ENCODE measurements at places on chromosomes 4 and X.

GRCh38 chr4:147102596-147102995 lies 156.9 kb upstream of the TTC29 start:
- no peak for DNase-seq

DNA sequence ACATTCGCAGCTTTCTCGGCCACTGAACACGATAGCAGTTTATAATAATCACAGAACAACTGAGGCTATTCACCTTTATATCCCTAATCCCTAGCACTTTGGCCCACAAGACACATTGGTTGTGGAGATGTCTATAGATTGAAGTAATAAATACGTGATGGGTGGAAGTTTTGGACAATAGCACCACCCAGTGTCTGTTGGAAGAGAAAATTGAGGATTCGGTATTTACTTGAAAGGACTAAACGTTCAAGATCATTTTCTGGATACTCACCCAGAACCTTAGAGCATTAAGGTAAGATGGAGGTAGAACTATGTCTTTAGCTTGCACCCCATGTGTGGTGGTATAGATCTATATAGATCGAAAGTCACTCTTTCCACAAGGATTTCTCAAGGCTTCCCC lies 787 bp upstream of the TMSB15A start:
- no peak for DNase-seq

DNA sequence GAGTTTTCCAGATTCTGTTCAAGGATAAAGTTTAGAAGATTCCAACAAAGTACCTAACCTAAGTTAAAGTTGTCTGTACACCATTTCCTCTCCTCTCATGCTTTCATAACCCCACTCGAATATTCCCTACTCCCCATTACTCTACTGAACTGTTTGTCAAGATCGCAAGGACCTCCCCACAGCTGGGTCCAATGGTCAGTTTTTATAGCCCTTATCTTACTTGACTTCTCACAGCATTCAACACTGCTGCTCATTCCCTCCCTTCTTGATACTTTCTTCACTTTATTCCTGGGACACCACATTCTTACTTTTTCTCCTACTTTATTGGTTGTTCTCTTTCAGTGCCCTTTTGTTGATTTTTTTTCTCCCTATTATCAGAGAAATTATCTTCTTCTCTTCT lies 30.9 kb downstream of the QDPR start:
- DNase-seq = no peak

DNA sequence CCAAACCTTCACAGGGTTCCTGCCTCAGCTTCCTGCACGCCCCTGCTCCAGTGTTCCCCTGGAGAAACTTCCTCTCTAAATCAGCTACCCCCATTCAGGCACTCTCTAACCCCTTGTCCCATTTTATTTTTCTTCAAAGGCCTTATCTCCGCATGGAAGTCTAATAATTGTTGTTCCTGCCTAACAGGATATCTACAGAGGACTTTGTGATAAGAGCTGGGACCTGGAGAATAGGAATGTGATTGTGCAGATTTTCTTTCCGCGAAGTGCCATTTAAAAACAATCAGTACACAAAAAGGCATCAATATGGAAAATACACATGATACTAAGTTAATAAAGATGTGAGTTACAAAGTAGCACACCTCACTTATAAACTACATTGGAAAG lies 32.6 kb downstream of the LDB2 start:
- no peak for DNase-seq

DNA sequence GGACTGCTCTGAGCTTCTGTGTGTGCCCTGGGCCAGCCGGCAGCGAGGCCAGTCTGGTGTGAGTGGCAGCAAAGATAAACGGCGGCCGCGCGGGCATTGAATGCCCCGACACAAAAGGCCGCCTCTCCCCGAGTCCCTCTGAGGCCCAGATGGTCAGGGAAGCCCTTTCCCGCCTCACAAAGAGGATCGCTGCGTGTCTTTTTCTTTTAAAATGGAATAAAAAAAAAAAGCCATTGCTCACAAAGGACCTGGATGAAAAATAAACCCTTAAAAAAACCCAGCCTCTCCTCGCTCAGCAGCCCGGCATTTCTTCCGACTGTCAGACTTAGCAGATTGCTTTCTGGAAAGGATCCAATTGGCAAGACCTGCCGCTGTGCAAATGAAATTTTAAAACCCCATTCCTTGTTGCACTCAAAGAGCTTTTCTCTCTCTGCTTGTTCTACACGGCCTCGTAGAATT lies 578.7 kb downstream of the BCOR start:
- no peak for DNase-seq

GRCh38 chr4:115515366-115515765 lies 401.9 kb upstream of the NDST4 start:
- no peak for DNase-seq

GRCh38 chrX:93332329-93332728 lies 341.0 kb downstream of the NAP1L3 start:
- no peak for DNase-seq

DNA sequence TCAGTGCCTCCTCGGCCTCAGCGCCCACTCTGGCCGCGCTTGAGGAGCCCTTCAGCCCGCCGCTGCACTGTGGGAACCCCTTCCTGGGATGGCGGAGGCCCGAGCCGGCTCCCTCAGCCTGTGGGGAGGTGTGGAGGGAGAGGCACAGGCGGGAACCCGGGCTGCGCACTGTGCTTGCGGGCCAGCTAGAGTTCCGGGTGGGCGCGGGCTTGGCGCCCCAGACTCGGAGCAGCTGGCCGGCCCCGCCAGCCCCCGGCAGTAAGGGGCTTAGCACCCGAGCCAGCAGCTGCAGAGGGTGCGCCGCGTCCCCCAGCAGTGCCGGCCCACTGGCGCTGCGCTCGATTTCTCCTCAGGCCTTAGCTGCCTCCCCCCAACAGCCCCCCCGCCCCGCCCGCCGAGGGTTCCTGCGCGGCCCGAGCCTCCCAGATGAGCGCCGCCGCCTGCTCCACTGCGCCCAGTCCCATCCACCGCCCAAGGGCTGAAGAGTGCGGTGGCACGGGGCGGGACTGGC lies 1137.0 kb downstream of the PCDH18 start:
- DNase-seq = no peak

DNA sequence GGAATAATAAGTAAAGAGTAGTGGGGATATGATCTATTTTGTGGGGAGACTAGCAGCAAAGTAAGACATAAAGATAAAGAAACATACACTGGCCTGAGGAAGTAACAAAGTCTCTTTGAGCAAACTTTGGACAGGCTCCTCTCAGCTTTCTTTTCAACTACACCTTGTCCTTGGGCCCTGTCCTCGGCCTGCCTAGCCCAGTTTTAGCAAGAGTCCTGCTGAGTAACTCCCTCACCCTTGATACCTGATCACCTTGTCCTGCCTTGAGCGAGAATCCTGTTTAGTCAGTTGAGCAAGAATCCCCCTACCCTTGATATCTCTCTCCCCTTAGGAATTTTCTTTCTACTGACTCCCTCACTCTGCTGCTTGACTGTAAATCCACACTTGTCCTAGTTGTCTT lies 11.5 kb downstream of the HNRNPH2 start:
- DNase-seq = no peak

DNA sequence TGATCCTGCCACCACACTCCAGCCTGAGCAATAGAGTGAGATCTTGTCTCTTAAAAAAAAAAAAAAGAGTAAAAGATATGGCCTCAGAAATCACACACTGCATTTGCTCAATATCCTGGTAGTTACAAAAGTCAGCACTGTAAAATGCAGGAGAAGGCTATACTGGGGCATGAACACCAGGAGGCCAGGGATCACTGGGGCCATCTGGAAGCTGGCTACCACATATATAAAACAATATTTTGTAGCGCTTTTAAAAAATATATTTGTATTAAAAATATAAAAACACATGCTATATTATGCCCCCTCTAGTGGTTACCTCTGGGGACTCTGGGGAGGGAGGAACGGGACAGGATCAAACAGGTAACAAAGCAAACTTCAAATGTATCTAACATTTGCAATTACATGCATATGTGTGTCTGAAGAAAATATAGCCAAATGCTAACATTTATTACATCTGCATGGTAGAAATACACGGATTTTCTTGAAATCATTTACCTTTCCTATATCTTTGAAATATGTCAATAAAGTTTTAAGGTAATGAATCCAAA lies 4.0 kb downstream of the C4orf46 start:
- DNase-seq = no peak

DNA sequence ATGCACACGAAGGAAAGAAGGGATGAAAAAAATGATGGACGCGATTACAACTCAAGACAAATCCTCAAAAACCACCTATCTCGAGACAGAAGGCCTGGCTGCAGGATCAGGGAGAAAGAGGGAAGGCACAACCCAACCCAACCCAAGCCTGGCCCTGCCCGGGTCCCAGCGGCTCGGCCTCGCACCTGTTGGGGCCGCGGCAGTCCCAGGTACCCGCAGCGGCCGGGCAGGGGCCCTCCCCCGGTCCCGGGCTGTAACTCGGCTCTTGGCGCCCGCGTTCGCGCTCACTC lies 464 bp downstream of the RASGEF1B start:
- no peak for DNase-seq

DNA sequence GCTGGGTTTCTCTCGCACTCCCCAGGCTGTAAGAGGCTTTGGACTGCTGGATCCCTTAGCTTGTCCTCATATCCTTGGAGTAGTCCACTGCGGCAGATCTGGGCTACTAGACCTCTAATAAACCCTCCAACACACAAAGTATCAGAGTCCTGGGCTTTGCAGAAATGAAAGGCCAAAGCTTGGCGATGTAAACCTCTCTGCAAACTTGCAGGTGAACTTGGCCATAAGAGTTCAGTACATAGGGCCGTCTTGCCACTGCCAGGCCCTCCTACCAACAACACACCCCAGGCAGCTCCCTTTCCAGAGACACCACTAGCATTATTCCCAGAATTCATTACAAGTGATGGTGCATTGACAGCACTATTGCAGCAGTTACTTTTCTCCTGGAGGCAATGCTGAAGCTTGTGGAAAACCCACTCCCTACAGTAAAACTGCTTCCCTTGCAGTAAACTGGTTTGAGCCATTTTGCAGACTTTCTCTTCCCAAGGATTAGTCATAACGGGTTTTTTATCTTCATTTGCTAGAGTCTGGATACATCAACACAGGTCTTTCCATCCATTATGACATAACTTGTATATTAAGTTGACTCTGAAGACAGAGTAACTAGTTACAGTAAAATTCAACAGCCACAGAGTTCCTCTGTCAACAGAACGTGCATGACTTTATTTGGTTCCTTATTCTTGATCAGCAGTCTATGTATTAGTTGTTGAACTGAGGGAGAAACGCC lies 2.4 kb downstream of the ANKRD50 start:
- no peak for DNase-seq

DNA sequence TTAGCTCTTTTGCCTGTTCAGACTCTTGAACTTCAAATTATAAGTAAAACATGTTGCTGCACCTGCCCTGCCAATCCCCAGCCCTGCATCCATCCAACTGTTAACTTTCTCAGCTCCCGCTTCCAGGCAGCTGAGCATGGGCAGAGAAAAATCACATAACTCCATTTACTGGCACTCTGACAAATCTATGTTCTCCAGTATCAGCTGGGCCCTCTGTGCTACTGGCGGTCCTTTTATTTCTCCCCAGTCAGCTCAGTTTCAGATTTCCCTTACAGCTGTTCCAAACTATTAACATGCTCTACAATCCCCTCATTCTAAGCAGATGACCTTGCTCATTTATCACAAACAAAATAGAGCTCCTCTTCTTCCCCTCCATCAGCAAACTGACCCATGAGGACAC lies 240.4 kb upstream of the TET2 start:
- no peak for DNase-seq

DNA sequence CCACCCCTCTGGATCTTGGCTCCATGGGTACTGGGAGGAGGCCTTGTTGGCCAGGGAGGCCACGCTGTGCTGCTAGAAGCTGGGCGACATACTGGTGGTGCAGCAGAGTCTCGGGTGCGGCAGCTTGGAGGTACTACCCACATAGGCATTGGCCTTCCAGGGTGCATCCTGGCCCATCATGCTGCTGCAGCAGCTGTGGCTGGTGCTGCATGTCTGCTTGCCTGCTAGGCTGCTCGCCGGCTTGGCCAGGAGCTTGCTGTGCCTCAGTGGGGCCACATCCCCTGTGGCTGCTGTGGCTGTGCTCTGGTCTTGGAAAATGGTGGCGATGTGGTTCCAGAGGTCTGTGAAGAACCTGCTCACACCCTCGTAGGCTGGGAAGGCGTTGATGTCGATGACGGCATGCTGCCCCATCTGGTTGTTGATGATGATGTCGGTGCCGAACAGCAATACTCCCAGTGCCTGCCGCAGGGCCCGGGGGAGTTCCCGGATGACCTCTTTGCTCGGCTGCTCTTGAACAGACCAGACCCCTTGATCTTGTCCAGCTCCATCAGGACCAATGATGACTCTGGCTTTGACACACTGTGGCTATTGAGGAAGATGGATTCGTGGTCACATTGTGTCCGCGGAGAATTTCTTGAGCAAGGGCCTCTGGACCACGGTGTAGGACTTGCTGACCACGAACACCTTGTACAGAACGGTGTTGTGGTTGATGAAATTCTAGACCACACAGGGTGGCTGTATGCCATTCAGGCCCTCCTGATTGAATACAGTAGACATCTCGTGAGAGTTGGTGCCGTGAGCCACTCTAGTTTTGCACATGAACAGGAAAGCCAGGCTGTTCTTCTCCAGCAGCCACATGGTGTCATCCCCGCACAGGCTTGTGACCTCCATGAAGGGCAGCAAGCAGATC lies 11.8 kb downstream of the RBM10 start:
- no peak for DNase-seq

- DNase-seq = no peak
Observed at GRCh38 chr4:22634541-22635181, 58.1 kb upstream of the GBA3 start.

GRCh38 chrX:43316146-43316545 lies 340.0 kb upstream of the MAOA start:
- DNase-seq = no peak

- no peak for DNase-seq
Observed at GRCh38 chr4:26812049-26812714, 48.5 kb upstream of the STIM2 start.

DNA sequence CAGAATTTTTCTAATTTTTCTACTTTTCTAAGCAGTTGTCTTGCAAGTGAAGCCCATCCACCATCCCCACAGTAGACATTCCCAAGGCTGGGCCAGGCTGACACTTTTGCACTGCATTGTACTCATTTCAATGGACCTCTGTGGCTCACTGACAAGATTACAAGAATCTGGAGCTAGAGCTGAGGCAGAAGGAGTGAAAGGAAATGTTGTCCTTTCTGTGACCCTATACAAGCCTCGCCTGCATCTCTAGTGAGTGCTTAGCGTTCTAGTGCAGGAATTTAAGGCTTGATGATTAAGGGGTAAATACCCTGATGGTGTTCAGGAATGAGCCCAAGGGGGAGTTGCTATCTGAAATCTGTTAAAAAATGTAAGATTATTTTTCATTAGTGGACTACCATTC lies 6.3 kb downstream of the MAGED1 start:
- DNase-seq = no peak

DNA sequence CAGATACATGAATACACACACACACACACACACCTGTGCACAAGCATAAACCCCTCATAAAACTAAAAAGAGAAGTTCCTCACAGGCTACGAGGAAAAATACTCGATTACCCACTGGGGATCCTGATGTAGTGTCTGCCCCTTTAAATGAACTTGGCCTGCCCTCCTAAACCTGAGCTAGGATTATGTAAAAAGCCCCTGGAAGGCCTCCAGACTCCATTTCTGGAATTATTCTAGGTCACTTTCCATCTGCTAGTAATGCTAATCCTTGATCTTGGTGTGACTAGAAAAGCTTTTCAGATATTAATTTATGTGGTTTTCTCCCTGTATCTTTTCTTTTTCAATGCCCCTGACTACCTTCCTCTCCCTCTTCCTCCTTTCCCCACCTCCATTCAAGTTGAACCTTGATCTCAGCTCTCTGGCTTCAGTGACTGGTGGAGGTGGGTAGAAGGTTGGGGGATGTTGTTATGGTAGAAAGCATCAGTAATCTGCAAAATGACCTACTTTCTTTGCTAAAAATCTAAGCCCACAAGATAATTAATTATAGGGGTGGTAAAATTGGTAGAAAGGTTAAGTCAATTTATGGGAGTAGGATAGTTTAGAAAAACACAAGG lies 25.5 kb upstream of the ZNF330 start:
- no peak for DNase-seq
